ENCODE measurements at places on chromosomes 3 and 15.

GRCh38 chr3:24341668-24342067 lies 153.0 kb downstream of the THRB start:
- no peak for DNase-seq

GRCh38 chr3:13045241-13045903 lies 27.9 kb downstream of the IQSEC1 start:
- no peak for DNase-seq

DNA sequence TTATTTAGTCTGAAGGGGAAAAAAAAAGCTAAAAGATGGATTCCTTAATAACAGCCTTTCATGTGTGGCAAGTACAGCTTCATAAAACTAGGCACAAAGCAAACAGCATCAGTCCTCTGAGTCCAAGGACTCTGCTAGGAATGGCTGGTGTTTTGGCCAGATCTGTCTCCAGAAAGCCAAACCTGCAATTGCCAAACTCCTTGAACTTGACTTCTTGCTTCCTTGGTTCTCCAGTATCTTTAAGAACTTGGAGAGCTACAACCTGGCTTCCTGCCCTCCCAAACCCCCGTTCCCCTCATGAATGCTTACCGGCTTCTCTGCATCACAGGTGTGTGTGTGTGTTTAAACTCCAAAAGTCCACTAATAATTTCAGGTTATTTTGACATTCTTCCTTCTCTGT lies 1.6 kb upstream of the PLOD2 start:
- no peak for DNase-seq

DNA sequence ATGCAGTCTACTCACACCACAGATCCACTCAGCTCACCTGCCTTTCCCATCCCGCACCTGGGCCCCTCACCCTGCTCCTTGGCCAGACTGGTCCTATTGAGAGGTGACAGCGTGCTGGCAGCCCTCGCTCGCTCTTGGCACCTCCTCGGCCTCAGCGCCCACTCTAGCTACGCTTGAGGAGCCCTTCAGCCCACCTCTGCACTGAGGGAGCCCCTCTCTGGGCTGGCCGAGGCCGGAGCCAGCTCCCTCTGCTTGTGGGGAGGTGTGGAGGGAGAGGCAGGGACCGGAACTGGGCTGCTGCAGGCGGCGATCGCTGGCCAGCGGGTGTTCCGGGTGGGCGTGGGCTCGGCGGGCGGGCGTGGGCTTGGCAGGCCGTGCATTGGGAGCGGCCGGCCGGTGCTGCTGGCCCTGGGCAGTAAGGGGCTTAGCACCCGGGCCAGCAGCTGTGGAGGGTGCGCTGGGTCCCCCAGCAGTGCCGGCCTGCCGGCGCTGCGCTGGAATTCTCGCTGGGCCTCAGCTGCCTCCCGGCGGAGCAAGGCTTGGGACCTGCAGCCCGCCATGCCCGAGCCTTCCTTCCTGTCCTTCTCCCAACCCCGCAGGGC lies 45.5 kb upstream of the USP3 start:
- DNase-seq: no peak

DNA sequence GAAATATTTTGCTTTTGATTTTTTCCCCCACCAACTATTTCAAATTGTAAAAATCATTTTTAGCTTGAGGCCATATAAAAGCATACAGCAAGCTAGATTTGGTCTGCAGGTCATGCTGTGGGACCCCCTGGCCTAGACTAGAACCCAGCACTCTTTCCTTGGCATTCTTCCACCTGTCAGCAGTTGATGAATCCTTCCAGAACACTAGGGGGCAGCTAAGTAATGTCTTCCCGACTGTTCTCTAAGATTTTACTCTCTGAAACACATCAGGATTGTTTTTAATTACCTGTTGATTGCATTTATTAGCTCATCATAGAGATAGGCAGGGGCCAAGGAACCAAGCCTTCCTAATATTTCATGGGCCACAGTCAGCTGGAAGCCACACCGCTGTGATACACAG lies 174.5 kb downstream of the CACNA1D start:
- no peak for DNase-seq
